Suprapubic skin (tissue), 4 donors: ENCODE measurements at places on chromosomes 2 and 18. TPM values are rescaled to one million over a fixed set of nuclear protein-coding genes. Genes with fewer than 3 reads are reported as not detected.

DNA sequence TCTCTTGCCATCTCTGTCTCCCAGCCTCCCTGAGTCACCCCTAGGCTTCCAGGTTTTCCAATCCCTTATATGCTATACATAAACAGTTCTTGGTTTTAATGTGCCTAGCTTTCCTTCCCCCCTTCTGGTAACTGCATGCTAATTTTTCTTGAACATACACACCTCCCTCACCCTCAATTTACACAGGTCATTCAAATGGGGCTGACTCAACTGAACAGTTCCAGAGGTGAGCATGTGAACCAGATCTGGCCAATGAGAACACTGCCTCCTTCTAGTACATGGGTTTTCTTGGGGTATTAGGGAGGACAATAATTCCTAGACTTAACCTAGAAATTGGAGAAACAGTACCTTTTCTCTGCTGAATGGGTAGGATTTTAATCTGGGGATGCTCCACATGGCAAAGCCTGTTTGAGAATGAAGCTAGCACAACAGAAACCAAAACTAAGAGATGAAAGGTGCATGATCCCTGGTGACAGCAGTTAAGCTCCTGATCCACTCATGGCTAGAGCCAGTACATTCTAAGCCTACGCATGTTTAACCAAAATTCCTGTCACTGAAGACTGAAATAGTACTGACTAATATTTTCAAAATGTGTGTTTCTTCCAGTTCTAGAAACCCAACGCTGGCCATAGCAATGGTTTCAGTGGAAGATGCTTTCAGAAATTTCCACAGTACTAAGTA, 11.8 kb downstream of the SLC25A12 start:
- no peak overlapping the region for H3K27ac ChIP-seq
- H3K4me1 ChIP-seq = peaks cover 18% of the 10 kb centered on the region
- H3K36me3 ChIP-seq = no peaks in the 10 kb centered on the region
- no peak overlapping the region for H3K4me3 ChIP-seq

GRCh38 chr2:224440988-224441387, 39.1 kb upstream of the FAM124B start:
- H3K4me3 ChIP-seq = no peak overlapping the region
- DNase-seq = no peak

DNA sequence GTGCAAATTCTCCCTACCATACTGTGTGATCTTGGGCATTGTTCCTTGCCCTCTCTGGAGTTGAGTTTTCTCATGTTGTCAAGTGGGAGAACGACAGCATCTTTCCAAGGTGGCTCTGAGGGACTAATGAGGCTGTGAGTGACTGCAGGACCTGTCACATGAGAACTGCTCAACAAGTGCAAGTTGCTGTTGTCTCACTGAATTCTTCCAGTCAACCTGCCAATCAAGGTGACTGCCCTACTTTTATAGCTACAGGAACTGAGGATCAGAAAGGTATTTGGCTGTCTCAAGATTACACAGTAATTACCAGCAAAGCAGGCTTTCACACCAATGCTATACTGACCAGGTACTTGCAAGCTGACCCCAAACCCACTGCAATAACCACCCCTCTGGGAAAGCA, 137.6 kb downstream of the MTCL1 start:
- no peak overlapping the region for H3K27ac ChIP-seq
- no peaks in the 10 kb centered on the region for H3K27me3 ChIP-seq
- DNase-seq = no peak
- H3K4me3 ChIP-seq = no peak overlapping the region
- H3K36me3 ChIP-seq = no peaks in the 10 kb centered on the region
- no peaks in the 10 kb centered on the region for H3K4me1 ChIP-seq

DNA sequence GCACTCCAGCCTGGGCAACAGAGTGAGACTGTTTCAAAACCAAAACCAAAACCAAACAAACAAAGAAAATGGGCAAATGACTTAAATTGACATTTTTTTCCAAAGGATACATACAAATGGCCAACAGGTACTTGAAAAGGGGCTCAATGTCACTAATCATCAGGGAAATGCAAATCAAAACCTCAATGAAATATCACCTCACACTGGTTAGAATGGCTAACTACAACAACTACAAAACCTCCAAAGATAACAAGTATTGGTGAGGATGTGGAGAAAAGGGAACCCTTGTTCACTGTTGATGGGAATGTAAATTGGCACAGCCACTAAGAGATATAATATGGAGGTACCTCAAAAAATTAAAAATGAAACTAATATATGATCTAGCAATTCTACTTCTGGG, 213.2 kb upstream of the HS6ST1 start:
- H3K4me1 ChIP-seq = no peaks in the 10 kb centered on the region
- DNase-seq = no peak
- no peaks in the 10 kb centered on the region for H3K36me3 ChIP-seq
- no peaks in the 10 kb centered on the region for H3K27me3 ChIP-seq
- H3K4me3 ChIP-seq = no peak overlapping the region

GRCh38 chr18:8045160-8045883, 478.2 kb downstream of the PTPRM start:
- no peak for DNase-seq
- H3K27ac ChIP-seq = no peak overlapping the region
- H3K36me3 ChIP-seq = no peaks in the 10 kb centered on the region
- no peaks in the 10 kb centered on the region for H3K4me1 ChIP-seq

GRCh38 chr2:191280834-191281756, 35.9 kb downstream of the MYO1B start:
- H3K4me1 ChIP-seq = no peaks in the 10 kb centered on the region
- H3K36me3 ChIP-seq = no peaks in the 10 kb centered on the region
- no peak overlapping the region for H3K4me3 ChIP-seq
- no peak overlapping the region for H3K27ac ChIP-seq
- DNase-seq = no peak

DNA sequence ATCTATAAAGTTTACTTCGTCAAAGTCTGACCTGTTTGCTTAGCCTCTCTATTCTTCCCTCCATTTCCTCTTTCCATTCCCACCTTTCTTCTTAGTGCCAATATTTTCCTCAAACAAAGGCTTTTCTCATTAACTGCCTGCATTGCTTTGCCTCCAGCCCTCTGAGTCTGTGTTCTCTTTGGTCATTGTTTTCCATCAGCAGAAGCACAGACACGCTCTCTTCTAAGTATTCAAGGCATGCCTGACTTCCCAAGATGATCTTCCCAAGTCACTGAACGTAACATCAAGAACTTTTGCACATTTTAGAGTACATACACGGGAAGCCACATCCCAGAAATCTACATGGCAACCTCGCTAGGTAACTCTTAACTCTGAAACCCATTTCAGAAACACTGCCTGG, 32.6 kb upstream of the ANXA4 start:
- H3K4me1 ChIP-seq = peaks cover 2% of the 10 kb centered on the region
- no peaks in the 10 kb centered on the region for H3K27me3 ChIP-seq
- no peaks in the 10 kb centered on the region for H3K36me3 ChIP-seq
- DNase-seq = no peak

DNA sequence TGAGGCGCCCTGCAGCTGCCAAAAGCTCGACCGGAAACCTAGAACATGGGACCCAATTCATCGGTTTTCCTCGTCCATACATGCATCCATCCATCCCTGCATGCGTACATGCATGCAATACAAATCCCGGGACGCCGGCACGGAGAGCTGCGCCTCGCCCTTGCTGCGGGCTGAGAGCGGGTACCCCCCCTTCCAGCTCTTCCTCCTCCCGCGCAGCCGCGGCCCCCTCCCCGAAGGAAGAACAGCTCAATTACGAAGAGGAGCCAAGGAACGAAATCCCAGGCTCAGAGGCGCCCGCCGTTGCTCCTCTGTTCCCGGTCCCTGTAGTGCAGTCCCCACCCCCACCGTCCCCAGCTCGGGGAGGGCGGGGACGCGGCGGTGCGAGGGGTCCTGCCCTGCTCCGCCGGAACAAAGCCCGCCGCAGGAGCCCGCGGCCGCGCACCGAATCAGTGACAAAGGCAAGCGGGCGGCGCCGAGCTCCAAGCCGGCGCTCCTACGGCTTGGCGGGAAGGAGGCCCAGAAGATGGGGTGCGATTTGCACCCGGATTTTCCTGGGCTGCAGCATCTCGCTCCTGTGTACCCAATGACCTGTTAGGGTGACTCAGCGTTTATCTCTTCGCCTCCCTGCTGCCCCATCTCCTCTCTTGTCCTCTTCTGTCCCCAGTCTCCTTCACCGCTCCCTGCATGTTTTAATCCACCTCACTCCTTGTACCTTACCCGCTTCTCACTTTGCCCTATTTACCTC, 8.9 kb upstream of the POU3F3 start:
- no peaks in the 10 kb centered on the region for H3K36me3 ChIP-seq
- peaks cover 37% of the 10 kb centered on the region for H3K4me1 ChIP-seq
- peak overlapping the region; percentile 27 for H3K4me3 ChIP-seq
- no peak overlapping the region for H3K27ac ChIP-seq
- H3K27me3 ChIP-seq = peaks cover 97% of the 10 kb centered on the region
- no peak for DNase-seq

GRCh38 chr2:31219131-31219969, 2.0 kb upstream of the CAPN14 start:
- H3K4me3 ChIP-seq = no peak overlapping the region
- H3K36me3 ChIP-seq = no peaks in the 10 kb centered on the region
- H3K27ac ChIP-seq = no peak overlapping the region

DNA sequence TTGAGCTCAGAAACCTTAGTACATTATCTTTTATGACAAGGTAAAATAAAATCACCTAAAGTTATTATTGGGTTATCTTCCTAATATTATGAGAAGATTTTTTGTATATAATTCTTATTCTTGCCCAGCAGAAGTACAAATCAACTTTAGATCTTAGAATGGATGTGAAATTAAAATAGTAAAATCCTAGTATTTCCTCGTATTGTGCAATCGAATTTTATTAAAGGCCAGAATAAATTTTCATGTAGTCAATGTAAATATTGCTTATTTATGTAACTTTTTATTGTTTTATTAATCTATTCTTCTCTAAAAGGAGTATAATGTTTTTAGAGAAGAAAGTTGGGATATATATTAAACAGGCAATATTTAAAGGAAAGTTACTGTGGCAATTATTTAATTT, 12.7 kb downstream of the MARS2 start:
- no peak overlapping the region for H3K27ac ChIP-seq
- no peaks in the 10 kb centered on the region for H3K27me3 ChIP-seq
- no peak overlapping the region for H3K4me3 ChIP-seq
- no peak for DNase-seq
- no peaks in the 10 kb centered on the region for H3K36me3 ChIP-seq

- no peaks in the 10 kb centered on the region for H3K36me3 ChIP-seq
- no peak overlapping the region for H3K4me3 ChIP-seq
- H3K27ac ChIP-seq = no peak overlapping the region
- no peaks in the 10 kb centered on the region for H3K4me1 ChIP-seq
- peaks cover 14% of the 10 kb centered on the region for H3K27me3 ChIP-seq
Observed at GRCh38 chr2:232365621-232366321, 12.8 kb upstream of the ALPP start.

DNA sequence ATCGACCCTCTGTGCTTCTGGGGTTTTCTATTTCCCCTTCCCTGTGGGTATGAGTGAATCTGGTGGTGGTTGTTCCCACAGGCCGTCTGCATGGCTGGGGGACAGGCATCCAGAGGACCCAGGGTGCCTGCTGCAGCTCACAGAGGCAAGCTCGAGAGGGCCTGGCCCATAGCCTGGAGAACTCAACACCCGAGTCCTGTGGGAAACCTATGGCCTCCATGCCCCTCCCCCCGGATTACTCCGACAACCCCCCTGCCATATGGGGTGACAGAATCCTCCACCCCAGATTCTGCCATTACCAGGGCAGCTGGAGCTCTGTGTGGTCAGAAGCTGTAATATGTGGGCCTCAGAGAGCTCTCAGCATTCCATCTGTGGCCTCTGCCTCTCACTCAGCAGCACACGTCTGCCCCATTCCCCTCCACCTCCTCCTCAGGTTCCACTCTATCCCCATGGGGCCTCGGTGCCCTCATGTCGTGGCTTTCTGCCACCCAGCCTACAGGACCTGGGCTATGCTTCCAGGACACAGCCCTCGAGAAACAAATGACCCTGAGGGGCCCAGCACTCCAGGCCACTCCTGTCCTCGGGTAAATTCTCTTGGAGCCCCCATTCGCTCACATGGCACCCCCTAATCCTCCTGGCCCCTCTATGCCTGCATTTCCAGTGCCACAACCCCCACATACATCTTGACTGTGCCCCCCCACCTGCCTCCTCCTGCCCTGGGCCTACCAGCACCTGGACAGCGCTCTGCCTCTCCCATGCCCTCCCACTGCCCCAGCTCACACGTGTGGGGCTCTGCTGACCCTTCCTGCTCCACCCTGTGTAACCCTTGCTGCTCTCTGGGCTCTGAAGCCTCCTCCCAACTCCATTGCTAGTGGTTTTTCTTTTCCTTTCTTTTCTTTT, 3.6 kb downstream of the MZT2A start:
- H3K27ac ChIP-seq = no peak overlapping the region
- no peaks in the 10 kb centered on the region for H3K27me3 ChIP-seq
- no peaks in the 10 kb centered on the region for H3K36me3 ChIP-seq
- peaks cover 9% of the 10 kb centered on the region for H3K4me1 ChIP-seq

Gene DBI
- total RNA-seq = 260 TPM

Gene NAB1
- total RNA-seq = 112 TPM

Gene CKAP2L
- total RNA-seq = 3.8 TPM

Gene DNER
- 27.4 TPM for total RNA-seq

Gene DES
- total RNA-seq = 11.4 TPM

Gene RAD51AP2
- total RNA-seq = 0.11 TPM

Gene CCDC148
- 0.42 TPM for total RNA-seq
